ENCODE measurements at places on chromosomes 7 and 10. TPM values are rescaled to one million over a fixed set of nuclear protein-coding genes. Genes with fewer than 3 reads are reported as not detected.

SPAM1 gene
- not detected for polyA plus RNA-seq

CARD11 gene
- 2.7 TPM for polyA plus RNA-seq

PHYHIPL gene
- polyA plus RNA-seq: 0.50 TPM

GIMAP5 gene
- polyA plus RNA-seq: 15.1 TPM

MCM10 gene
- polyA plus RNA-seq: 9.3 TPM

MRLN gene
- polyA plus RNA-seq: 0.60 TPM

CD36 gene
- polyA plus RNA-seq: 533 TPM

GBX1 gene
- 0.28 TPM for polyA plus RNA-seq

CYP3A7 gene
- 1.6 TPM for polyA plus RNA-seq

SH2D4B gene
- 0.16 TPM for polyA plus RNA-seq

- no peak for DNase-seq
Observed at GRCh38 chr7:801940-802381, 30.3 kb upstream of the SUN1 start.

DNA sequence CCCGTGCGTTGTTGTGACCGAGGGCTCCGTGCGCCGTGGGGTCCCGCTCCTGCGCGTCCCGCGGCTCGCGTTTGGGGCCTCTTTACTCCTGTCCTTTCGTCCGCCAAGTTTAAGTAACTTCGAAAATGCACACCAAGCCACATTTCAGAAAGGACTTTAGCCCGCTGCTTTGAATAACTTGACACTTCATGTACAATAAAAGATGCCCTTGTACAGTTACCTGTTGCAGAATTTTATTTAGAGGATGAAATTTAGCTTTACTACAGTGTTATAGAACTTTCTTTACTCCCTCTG lies 459 bp downstream of the SUGCT start:
- no peak for DNase-seq

- peak; percentile 38 for DNase-seq
Observed at GRCh38 chr10:12130237-12130872, 878 bp downstream of the SEC61A2 start.

DNA sequence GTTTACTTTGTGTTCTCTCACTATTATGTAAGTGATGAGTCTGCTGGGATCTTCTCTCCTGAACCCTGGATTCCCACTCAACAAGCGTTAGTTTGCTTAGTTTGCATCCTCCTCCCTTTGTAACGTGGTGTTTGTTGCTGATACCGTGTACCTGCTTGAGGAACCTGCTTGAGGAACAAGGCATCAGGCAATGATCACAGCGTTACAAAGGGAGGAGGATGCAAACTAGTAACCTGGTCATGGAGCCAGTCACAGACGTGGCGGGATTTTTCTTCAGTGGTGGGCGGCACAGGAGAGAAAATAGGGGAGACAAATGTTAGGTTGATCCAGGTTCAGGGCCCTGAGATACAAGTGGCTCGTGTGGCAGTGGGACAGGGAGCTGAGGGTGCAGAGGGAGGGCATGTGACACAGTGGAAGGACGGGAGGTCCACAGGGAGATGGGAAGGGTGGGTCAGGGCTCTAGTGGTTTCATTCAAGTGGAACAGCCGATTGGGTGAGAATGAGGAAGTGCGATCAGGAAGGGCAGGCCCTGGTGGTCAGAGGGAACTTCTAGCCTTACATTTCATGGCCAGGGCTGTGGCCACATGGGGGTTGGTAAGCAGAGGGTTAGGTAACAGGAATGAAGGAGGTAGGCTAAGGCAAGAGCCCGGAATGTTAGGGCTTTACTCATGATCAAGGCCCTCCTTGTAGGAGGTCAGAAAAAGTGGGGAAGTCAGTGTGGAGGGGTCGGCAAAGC lies 38.0 kb downstream of the SNX10 start:
- DNase-seq: peak; percentile 75

GRCh38 chr7:17832820-17833355 lies 107.4 kb downstream of the SNX13 start:
- DNase-seq: no peak

GRCh38 chr7:137652721-137653120 lies 194.1 kb downstream of the DGKI start:
- DNase-seq: no peak

DNA sequence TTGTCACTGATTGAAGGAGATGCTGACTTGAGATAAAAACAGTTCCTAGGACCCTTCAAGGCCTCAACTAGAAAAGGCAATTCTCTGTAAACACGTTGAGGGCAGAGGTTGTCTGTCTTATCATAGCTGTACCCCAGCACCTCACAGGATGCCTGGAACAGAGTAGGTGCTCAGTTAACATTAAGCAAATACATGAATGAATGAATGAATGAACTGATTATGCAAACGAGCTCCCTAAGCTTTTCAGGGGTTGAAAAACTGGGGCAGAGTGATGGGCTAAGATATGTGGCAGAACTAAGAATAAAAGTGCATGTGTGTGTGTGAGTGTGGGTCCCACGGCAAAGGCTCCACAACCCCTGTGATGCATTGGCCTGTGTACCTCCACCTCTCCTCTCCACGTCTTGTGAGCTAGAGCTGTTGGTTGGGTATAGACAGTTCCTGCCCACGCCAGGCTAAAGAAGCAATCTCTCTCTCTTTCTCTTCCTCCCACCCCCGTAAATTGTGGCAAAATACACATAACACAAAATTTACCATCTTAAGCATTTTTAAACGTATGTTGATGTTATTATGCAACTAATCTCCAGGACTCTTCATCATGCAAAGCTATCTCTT lies 20.9 kb upstream of the SMC3 start:
- no peak for DNase-seq

DNA sequence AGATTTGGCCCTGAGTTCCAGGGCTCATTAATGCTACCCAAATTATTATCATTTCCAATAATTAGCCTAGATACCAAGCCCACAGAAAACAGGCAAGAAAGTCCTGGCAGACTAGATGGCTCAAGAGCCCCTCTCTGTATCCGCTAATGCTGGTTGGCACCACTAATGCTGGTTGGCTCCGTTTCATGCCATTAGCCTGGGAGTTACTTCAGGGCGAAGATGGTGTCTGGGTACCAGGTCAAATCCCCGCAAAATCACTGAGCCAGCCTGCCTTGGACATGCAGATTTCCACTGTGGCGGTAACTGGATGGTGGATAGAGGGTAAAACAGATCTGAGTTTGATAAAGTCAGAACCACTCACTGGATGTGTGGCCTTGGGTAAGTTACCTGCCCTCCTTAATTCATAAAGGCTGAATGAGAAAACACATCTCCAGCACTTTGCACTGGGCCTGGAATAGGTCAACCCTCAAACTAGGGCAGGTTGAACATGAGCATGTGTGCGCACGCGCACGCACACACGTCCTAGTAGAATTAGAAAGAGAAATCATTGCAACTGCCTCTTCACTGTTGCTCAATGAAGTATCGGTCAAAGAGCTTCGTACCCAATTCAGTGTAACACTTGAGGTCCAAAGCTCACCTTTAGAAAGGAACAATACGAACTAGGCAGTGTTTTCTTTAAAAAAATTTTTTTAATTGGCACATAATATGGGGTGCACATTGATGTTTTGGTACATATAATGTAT lies 91.5 kb downstream of the PRPF18 start:
- DNase-seq: no peak

DNA sequence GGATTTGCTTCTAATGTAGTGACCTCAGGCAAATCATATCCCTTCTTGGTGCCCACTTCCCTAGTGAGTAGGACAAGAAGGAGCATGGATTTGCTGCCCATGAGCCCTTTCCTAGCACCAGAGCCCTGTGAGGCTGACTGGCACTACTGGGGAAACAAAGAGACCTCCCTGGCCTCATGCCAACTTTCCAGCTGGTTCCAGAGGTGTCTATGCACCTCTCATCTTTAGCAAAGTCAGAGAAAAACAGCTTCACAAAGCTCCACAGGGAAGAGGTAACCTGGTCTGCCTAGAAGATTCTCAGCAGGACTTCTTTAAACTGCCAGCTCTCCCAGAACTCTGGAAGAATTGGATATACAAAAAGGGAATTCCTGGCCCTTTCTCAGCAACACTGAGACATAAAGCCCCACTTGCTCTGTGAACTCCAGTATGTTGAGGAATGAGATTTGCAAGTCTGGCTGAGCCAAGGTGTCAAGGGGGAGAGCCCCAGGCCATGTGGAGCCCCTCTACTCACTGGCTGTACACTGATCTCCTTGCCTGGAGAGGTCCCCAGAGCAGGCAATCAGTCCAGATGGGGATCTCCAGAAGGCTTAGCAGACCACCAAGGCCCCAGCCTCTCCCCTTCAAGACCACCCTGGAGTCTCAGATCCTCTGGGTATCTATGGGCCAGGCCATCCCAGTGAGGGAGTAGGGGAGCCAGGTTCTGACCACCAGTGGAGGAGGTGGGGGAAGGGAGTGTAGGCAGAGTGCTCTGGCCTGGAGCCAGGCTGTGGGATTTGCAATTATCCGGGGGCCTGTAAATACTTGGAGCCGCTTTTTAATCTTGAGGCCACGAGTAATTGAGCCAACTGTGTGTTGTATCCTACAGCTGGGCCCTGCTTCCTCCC lies 24.4 kb upstream of the RBM20 start:
- DNase-seq: no peak

DNA sequence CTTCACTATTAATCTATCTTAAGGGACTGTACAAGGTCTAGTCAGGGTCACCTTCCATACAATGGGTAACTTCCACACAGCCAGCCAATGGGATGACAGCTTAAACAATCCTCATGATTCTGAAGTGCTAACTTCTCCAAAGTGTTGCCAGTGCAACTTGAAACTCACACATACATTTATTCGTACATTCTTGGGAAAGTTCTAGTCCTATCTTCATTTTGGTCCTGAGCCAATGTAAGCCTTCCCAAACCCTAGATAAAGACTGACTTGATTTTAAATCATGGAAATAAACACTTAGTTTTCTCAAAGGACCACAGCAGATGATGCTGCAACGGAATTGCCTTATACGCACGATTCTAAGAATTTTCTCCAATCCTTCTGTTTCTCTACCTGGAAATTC lies 117.5 kb upstream of the COL1A2 start:
- no peak for DNase-seq

DNA sequence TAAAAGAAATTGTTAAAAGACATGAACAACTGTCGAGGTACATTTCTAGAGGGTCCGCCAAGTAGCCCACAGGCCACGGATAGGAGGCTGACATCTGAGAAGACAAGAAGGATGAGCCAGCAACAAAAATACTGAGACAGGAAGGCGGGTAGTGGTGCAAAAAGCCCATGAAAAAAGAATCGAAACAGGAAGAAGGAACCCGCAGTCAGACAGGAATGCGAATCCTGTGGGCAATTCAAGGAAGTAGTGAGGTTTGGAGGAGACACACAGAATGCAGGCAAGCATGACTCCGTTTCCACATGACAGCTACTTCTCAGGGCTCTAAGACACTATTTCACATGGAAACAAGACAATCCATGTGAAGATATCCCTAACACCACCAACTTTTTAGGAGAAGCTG lies 125.2 kb downstream of the DOCK4 start:
- DNase-seq: no peak

- no peak for DNase-seq
Observed at GRCh38 chr10:13270877-13271551, 28.9 kb downstream of the PHYH start.

DNA sequence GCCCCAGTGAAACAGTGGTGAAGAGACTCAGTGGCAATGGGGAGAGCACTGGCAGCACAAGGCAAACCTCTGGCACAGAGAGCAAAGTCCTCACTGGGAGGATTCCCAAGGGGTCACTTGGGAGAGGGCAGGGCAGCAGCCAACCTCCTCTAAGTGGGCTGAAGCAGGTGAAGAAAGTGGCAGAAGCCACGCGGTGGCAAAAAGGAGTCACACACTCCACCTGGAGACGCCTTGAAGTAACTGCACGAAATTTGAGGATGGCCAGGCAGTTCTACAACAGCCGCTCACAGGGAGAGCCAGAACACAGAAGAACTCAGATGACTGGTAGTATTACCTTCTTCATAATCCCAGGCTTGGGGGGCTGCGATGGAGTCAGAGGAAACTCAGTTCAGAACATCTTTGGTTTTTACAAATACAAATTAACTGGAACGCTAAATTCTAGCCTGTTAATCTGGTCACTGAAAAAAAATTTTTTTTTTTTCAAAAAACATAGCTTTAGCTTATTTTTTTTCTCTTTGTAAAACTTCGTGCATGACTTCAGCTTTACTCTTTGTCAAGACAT lies 574 bp upstream of the IL6 start:
- peak; percentile 67 for DNase-seq

- DNase-seq: peak; percentile 98
Observed at GRCh38 chr7:17940302-17940883, at the start of gene SNX13. TSS of gene SNX13 (minus strand) at chr7:17940494. CDS start at chr7:17940295, 199 bp downstream.

- DNase-seq: no peak
Observed at GRCh38 chr10:126463286-126463685, 75.0 kb upstream of the ADAM12 start.

DNA sequence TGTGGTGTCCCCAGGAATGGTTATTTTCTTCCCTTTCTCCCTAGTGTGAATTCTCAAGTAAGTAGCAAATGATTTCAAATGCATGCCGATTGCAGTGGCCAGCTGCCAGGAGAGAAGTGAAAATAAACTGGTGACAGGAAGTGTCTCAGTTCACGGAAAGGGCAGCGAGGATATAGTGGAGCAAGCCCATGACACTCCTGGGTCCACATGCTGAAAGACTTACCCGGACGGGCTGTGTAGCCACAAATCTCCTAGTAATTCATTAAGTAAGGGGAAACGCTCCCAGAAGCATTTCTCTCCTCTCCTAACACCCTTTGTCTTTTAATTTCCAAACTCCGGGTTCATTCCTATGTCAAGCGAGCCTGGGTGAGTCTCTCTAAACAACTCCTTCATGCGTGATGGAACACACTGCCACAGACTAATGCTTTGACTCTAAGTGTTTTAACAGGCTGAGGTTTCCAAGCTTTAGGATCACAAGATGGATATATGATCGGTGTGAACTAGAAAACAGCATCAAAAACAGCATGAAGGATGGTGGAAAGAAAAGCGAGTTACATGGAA lies 125.6 kb downstream of the CYP26A1 start:
- DNase-seq: no peak

GRCh38 chr7:88670536-88670935 lies 89.0 kb upstream of the ZNF804B start:
- DNase-seq: no peak

DNA sequence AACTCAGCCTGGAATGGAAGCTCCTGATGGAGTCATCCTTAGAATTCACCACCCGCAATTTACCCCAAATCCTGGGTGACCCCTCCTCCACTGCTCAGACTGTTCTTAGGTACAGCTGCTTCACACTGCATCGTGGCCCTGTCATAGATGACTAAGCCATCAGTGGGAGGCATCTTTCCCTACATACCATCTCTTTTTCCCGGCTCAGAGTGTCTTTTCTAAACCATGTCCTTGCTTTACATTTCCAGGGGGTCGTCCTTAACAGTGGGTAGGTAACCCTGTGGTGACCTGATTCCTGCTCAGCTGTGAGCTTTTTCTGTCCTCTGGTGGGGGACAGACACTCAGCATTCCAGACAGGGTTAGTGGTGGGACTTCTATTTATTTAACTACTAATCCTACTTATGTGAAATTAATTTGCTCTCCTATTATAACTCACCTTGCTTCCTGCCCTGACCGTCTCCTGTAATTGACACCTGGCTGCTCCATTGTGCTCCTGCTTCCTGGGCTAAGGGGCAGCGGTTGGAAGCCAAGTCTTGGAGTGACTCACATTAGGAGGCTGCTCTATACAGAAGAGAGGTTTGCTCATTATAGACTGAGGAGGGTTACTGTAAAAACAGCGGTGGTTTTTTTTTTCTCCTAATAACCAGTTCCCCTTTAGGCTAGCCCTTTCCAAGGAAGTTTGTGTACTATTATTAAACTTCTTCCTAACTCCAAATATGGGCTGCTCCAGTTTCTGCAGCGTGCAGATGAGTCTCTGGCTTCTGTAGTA lies 40.6 kb downstream of the PYROXD2 start:
- DNase-seq: no peak
